BJ (cell line): ENCODE measurements at places on chromosomes 5 and 9. TPM values are rescaled to one million over a fixed set of nuclear protein-coding genes. Genes with fewer than 3 reads are reported as not detected.
A peak's percentile ranks its signal among the peaks of the same experiment; 100 is the strongest.

GRCh38 chr9:94813379-94813778, 86.9 kb downstream of the AOPEP start:
- DNase-seq: no peak

GRCh38 chr5:171418316-171418981, 998 bp upstream of the FGF18 start:
- peak; percentile 11 for DNase-seq

DNA sequence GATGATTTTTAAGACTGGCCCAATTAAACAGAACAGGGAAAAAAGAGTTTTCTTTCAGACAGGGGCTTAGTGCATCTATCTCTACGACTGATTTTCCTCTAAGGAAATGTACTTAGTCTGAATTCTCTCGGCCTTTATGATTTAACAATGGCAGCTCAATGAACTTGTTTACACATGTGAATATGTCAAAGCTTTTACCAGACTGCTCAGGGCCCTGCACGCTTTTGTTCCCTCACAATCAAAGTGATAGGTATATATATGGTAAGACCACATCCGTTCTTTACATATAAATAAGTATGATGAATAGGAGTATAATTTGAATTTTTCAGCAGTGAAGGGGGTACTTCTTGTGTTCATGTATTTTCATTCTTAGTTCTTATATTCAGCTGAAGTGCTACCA, 27.6 kb downstream of the LEAP2 start:
- no peak for DNase-seq

GRCh38 chr9:23850242-23850689, 24.2 kb upstream of the ELAVL2 start:
- no peak for DNase-seq

DNA sequence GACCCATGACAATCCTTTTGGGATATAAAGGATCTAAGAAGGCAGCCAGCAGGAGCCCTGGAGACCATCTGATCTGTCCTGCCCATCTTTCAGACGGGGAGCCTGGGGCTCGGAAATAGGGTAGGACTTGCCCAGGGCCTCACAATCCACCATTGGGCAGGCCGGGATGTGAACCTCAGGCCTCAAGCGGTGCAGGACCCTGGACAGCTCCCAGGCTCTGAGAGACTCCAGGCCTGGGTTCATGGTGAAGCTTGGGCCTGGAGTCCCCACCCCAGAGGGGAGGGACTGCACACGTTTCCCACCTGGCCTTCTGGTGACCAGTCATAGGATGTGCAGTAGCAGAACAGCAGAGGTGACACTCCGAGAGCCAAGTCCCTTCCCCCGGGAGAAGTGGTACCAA, 36.6 kb upstream of the RAPGEF1 start:
- DNase-seq: no peak

The SPAG8 gene
- polyA plus RNA-seq: 0.50 and 0.85 TPM in 2 replicates

DNA sequence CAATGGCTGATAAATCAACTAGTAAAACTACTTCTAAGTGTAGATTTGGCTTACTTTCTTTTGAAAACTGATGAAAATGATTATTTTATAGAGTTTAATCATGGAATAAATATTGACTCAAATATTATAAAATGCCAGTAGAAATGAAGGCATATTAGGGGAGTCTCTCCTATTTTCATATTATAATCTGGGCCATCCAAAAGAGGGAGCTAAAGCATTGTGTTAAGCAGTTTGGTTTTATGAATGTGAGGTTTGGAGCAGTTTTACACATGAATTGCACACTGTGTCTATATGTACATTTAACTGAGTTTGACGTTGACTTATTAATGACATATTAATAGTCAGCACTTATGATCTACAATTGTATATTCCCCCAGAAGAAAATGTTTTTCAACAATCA, 17.4 kb downstream of the CDH9 start:
- no peak for DNase-seq

The COL5A1 gene
- 170 and 251 TPM in 2 replicates for polyA plus RNA-seq

DNA sequence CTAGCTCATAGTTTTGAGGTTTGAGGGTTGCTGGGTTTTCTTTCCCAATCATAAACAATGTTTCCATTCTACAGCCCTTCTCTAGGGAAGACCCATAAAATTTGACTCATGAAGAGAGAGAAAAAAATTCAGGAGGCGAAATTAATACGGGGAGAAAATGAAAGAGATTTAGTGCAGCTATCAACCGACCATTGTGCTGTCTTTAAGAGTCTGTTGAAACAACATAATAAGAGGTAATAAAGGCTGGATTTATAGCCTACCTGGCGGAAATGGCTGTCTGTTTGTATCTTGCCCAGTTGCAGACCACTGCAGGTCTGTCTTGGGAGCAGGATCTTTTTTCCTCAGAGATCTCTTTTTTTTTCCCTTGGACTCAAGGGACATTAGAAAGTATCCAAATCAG, 66.9 kb downstream of the TLR4 start:
- DNase-seq: no peak

- no peak for DNase-seq
These were observed 120.7 kb upstream of the ALDH1B1 start for GRCh38 chr9:38271666-38272241.

- no peak for DNase-seq
These were observed 81.8 kb upstream of the SARDH start for GRCh38 chr9:133819923-133820322.

DNA sequence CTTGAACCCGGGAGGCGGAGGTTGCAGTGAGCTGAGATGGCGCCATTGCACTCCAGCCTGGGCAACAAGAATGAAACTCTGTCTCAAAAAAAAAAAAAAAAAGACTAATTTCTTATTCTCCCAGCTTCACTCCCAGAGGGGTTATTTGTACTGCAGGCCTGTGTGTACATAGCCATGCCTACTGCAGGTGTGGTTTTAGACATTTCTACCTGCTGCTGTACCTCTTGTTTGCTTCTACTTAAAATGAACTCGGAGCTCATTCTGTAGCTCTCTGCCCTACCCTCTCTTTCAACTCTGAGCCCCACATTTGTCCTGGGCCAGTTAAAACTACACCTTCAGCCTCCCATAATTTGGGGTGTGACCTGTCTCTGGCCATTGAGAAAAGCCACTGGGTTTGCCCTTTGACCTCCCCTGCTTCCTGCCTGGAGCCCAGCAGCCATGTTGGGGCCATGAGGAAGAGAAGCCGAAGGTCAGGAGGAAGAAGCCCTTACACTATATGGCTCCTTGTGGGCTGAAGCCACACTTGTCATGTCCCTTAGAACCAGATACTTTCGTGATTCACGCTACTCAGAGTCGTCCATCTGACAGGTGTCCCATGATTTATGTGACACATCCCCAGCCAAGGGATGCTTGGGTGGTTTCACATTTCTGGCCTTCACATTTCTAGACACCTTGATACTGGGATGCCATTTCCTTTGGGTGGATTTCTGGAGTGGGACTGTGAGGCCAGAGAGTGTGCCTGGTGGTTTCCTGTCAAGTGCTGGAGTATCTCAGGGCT, 9.4 kb upstream of the CARD19 start:
- DNase-seq: no peak

The TTLL11 gene
- 5.6 TPM in 2 replicates for polyA plus RNA-seq

DNA sequence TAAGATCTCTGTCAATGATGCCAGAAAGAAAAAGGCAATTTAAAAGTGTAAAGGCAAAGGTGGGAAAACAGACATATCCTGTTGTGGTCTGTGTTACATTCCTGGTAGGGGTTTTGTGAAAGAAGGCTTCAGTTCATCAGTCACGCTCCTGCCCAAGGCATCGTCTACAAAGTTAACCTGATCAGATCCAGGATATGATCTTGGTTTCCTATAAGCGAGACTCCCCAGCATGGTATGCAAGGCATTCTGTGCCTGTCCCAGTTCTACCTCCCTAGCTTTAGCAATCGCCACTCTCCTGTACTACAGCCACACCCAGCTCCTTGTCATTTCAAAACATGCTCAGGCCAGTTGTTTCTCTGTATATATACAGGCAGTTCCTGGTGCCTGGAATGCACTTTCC, 58.0 kb upstream of the PTPN3 start:
- no peak for DNase-seq

DNA sequence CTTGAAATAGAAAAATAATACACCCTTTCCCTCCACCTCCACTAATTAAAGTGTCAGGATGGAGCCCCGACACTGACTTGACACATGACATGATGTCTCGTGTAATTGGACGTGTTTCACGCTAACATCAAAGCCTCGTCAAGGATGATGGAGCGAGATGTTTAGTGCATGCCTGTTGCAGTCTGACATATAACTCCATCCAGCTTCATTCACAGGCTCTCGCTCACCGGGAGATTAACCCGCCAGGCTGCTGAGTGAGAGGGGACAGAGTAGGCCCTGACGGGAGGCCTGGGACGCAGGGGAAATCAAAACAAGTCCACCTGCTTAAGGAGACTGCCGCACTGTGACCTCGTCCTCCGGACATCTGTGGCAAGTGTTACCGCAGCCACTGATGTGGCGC, 263.5 kb downstream of the SLIT3 start:
- DNase-seq: no peak

DNA sequence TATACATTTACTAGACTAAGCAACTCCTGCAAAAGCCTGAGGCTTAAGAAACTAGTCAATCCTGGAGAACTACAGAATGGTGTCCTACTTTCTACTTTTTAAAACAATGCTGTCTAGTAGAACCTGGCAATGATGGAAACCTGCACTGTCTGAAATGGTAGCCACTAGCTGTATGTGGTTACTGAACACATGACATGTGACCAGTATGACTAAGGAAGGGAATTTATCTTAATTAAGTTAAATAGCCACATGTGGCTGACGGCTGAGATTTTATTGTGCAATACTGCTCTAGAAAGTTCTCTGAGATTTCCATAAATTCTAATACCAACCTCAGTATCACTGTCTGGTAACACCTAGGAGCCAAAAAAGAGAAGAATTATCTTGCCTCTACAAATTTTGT, 44.9 kb upstream of the RAPGEF6 start:
- DNase-seq: peak; percentile 68

The SLC22A4 gene
- 18.0 and 19.3 TPM in 2 replicates for polyA plus RNA-seq

DNA sequence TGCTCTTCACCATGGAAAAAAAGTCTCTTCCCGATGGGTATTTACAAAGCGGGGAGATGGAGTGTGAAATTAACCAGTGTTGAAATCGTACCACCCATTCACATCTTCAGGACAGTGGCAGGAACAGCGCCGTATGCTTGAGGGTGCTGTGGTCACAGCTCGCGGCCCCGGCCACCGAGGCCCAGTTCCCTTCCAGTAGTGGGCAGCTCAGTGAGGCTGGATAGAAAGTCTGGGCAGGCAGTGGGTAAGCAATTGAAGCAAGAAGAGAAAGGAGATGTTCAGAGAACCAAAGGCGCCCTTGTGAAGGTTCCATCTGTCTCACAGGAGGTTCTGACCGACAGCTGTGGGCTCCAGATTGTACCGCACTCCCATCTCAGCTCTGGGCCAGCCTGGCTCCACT, 59.1 kb downstream of the SECISBP2 start:
- DNase-seq: no peak

DNA sequence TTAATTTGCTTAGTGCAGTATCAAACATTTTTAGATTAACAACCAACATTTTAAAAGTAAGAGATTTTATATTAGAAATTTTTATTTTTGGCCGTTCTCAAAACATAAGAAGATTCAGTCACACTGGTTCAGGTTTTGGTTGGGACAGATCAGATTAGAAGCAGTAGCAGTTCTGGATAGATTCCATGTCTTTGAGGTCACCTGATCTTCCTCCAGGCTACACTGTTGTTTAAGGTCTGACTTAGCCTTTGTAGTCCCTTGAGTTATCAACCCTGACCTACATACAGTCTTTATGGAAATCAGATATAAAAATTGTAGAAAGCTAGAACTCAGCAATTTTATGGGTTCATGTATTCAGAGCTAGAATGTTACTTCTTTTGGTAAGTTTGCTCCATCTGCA, 910.0 kb upstream of the WWC1 start:
- DNase-seq: no peak

GRCh38 chr9:100761276-100761802, 183.5 kb downstream of the CAVIN4 start:
- no peak for DNase-seq

DNA sequence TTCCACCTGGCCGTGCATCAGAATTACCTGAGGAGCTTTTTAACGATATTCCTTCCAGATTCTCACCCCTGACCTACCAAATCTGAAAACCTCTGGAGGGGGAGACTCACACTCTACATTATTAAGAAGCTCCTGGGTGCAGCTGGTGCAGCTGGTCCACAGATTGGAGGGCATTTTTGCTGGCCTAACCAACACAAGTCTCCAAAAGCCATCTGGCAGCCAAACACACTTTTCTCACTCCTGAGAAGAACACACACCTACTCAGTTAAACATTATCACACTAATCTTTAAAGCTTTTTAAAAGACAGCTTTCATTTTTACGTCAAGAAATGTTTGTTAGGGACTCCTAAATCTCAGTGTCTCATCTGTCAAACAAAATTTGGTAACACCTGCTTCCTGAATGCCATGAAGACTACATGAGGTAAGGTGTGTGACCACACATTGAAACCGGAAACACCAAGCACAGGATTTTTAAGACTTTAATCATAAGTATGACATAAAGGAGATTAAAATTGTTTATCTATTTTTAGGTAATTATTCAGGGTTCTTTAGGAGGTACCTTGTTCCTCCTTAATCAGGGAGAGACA, 14.2 kb upstream of the PTPN3 start:
- DNase-seq: no peak

The SPINK1 gene
- polyA plus RNA-seq: not detected in 2 replicates

- DNase-seq: no peak
These were observed 119.1 kb upstream of the NR5A1 start for GRCh38 chr9:124626276-124626675.

DNA sequence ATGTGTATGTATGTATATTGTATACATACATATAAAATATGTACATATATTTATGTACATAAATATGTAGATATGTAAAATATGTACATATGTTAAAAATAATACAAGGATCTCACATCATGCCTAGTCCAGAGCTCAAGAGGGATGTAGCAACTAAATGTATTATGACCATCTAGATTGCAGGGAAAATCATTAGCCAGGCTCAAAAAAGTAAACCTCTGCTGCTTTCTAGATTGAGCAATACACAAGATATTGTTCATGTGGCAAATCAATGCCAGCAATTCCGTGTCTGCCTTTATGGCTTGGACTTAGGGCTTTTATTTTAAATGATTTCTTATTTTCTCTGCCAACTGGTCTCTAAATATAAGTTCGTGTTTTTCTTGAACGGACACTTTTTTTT, 65.2 kb downstream of the RAI14 start:
- no peak for DNase-seq

- peak; percentile 28 for DNase-seq
These were observed 19.0 kb downstream of the HMGCS1 start for GRCh38 chr5:43294226-43294625.

DNA sequence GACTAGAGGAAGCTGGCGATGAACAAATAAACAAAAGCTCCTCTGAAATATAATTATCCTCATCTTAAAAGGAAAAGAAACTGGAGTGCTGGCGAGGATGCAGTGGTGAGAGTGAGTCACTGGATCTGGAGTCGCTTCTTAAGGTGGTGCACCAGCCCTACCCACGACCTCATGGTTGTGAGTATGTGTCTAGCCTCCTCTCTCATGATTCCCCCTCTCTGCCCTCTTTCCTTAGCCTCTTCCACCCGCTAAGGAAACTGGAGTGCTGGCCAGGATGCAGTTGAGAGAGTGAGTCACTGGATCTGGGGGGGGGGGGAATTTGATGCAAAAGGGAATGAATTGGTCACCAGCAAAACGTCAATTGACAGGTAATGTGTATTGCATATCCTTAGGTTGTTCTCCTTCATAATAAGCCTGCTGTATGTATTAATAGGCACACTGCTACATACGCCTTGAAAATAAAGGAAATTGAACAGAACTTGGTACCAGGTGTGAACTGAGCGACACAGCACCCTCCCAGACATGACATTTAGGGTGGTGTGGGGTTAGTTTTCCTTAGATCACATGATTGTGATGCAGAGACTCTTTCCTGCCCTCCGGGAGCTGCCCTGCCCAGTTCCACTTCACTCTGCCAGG, 36.3 kb upstream of the EBF1 start:
- no peak for DNase-seq

GRCh38 chr5:57082441-57083067, 91.3 kb upstream of the GPBP1 start:
- no peak for DNase-seq
